ENCODE measurements at places on chromosomes 3 and 15. TPM values are rescaled to one million over a fixed set of nuclear protein-coding genes. Genes with fewer than 3 reads are reported as not detected.

The SLC4A7 gene
- total RNA-seq = 137 TPM

The RETNLB gene
- not detected for total RNA-seq

The LNP1 gene
- 3.3 TPM for total RNA-seq

The CAPN3 gene
- 4.2 TPM for total RNA-seq

The MCTP2 gene
- 25.3 TPM for total RNA-seq
